ENCODE measurements at places on chromosomes 16 and 17.

- DNase-seq, result no peak
These were observed 7.7 kb upstream of the PCTP start for GRCh38 chr17:55743103-55743679.

DNA sequence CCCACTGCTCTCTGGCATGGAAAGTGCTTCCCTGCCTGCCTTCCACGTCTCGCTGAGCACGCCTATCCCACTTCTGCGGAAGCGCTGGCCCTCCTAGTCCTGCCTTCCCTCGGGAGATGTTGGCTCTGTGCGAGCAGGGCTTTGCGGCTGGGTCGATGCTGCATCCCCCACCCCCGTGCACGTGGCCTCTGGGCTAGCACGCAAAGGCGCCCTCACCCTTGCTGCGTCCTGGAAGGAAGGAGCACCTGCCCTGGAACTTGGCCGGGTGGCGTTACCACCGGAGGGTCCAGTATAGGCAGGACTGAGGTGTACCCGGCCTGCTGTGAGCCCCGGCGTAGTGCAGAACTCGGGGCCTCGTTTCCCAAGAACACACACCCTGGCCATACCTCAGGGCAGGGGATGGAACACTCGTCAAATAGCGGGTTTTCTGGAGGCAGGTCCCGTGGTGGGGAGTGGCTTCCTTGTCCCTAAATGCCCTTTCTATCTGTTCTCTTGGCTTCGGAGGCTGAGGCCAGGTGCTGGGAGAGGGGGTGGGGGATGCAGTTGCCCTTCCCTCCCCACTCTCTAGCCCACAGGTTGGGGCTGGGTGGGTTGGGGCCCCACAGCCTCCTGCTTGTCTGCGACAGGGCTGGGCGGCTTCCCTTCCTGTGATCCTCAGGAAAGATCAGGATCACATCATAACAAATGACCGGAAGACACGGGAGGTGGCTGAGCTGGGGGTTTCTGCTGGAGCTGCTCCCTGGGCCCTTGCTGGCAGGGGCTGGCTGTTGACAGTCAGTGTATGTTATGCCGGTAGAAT lies 17.4 kb downstream of the BAIAP2 start:
- DNase-seq, result no peak

DNA sequence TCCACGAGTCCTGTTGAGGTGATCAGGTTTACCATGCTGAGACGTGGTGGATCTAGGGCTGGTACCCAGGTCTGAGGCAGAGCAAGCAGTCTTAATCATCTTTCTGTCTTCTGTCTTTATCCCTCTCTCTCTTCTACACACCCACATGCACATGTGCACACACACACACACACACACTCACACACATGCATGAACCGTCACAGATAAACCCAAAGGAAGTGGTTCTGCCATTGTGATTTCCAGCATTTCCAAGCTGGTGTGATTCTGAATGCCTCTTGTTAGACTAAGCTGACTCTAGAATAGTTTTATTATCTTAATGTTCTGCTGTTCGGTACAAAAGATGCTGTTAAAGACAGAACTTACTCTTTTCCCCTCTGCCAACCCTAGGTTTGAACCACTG lies 411.8 kb upstream of the SALL1 start:
- DNase-seq, result no peak

DNA sequence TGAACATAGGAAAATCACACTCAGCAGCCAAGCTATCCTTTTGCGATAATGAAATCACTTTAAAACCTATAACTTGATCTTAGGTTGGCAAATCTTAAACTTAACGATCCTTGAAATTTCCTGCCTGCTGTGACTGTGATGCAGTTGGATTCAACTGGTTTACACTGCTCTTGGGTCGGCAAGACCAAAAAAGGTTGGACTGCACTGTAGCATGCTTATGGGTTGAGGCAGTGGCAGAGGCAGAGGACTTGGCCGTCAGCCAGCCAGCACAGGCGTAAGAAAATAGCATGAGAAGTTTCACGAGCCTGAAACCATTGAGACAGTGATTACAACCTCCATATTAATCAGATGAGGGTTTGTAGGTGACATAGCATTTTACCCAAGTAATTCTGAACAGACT lies 21.4 kb downstream of the WSB1 start:
- no peak for DNase-seq

- no peak for DNase-seq
These were observed 18.4 kb downstream of the G6PC1 start for GRCh38 chr17:42918902-42919521.

DNA sequence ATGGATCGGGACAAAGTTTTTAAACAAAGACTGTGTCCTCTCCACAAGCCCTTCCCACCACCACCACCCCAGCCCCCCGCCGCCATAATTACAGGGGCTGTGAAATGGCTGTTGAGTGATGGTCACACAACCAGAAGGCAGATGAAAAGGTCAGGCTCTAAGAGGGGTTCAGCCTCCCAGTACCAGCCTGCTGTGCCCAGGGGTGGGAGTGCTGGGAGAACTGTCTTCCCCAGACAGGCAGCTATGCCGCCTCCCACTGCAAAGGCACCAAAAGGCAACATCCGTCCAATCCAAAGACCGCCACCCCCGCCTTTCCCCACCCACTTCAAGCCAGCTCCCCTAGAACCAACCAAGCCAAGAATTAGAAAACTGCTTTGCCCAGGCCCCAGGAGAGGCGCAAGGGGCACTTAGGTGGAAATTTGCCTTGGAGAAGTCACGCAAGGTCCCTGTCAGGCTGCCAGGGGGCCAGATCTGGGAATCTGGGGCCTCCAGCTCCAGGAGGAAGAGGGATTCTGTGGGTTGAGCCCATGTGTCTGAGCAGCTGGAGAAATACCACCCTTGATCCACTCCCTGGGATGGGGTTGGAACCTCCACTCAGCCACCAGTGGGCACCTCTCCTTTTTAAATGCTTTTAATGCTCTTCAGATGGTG lies 14.4 kb downstream of the CARHSP1 start:
- DNase-seq, result no peak

Measured in T-cell (primary cell).